ENCODE measurements at places on chromosomes 12 and 14.

DNA sequence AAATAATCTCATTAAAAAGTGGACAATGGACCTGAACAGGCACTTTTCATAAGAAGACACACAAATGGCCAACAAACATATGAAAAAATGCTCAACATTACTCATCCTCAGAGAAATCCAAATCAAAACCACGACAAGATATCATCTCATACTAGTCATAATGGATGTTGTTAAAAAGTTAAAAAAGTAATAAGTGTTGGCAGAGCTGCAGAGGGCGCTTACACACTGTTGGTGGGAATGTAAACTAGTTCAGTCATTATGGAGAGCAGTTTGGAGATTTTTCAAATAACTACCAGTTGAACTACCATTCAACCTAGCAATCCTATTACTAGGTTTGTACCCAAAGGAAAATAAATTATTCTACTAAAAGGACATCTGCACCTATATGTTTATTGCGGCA is 47.2 kb downstream of the FOXG1 start:
- DNase-seq, result no peak

DNA sequence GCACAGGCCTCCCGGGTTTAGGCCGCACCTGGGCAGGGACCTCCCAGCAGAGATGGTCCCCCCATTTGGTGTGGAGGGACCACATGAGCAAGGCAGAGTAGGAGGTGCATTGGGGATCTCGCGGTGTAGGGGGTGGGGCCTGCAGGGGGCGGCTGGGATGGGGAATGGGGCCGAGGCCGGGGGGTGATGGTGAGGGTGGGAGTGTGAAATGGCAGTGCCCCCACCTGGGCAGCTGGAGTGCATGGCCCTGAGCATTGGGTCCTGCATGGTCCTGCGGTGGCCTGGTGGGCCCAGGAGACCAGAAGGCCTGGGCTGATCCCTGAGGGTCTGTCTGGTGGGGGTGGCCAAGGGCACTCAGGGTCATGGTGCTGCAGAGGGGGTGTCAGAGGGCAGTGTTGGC is 111.8 kb downstream of the KIF26A start:
- DNase-seq, result no peak

- DNase-seq, result no peak
These were observed 288.6 kb downstream of the FOXN3 start for GRCh38 chr14:89128311-89129026.

DNA sequence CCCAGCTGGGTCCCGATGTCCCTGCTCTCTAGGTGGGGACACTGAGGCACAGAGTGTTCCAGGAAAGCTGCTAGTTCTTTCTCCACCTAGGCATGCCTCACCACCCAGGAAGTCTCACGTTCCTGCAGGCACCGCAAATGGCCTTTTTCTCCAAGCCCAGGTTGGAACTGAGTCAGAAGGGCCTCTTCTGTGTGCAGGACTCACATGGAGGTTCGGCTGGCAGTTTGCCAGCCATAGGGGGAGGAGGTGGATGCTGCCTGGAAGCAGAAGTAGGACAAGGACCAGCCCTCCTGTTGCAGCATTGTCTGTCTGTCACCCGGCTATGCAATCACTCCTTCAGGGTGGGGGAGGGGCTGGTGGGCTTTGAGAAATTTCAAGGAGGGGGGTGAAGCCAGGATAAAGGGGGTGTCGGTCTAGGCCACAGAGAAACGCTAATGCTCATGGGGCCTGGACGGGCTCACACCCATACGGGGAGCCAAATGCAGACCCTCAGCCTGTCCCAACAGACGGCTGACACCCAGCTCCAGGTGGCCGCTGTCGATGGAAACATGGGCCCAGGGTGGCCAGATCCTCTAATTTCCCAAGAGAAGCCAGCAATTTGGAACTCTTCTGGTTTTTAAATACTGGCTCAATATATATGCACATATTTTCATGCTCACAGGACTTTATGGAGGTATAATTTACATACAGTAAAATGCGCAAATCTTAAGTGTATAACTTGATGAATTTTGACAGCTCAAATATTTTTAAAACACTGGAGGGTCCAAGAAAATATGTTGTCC is 120.5 kb downstream of the PHETA1 start:
- DNase-seq, result no peak

- no peak for DNase-seq
These were observed 14.4 kb downstream of the OXA1L start for GRCh38 chr14:22780941-22781300.

DNA sequence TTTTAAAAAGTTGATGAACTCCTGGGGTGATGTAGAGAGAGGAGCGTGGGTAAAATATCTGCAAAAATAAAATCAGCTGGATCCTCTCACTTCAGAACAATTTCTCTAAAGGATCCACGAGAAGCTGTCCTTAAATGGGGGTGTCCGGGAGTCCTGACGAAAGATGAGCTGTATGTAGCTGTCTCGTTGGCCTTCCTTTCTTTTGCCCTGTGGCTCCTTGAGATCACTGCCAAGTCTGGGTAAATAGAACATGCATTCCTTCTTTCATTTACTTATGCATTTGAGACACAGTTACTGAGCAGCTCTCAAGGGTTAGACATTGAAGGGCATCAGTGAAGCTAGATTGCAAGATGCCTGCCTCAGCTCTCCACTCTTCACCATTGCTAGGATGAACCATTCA is 35.2 kb upstream of the TXNRD1 start:
- no peak for DNase-seq

DNA sequence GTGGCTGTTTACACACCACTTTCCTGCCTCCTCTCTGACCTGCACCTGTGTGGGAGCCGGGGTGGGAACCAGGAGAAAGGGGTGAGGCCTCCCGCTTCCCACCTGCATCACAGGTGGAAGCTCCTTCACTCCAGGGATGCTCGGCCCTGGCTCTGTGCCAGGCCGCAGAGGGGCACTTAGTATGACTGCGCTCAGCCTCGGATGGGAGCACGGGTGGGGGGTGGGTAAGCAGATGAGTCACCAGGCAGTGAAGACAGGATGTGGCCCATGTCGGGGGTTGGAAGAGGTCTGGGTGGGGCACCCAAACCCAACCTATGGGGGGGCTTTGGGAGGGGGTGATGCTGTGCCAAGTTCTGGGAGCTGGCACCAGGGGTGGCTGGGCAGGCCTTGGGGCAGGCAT is 7.4 kb upstream of the CYP46A1 start:
- no peak for DNase-seq

- DNase-seq, result peak; percentile 17
These were observed 7.8 kb downstream of the ZDHHC22 start for GRCh38 chr14:77133720-77134338.

DNA sequence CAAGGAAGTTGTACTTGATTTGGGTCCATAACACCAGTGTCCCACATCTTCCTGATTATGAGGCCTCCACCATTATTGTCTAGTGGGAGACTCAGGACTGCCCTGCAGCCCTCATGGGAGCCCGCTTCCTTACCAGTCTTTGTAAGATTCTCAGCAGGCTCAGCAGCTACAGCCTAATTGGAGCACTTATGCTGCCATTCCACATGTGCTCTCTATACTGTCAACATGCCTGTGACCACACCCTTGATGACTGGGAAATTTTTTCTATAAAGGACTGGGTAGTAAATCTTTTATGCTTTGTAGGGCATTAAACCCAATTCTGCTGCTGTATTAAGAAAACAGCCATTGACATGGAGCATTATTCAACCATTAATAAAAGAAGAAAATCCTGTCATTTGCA is 145.5 kb upstream of the IGF1 start:
- DNase-seq, result no peak

- no peak for DNase-seq
These were observed 200.9 kb upstream of the CAND1 start for GRCh38 chr12:67068204-67068731.

DNA sequence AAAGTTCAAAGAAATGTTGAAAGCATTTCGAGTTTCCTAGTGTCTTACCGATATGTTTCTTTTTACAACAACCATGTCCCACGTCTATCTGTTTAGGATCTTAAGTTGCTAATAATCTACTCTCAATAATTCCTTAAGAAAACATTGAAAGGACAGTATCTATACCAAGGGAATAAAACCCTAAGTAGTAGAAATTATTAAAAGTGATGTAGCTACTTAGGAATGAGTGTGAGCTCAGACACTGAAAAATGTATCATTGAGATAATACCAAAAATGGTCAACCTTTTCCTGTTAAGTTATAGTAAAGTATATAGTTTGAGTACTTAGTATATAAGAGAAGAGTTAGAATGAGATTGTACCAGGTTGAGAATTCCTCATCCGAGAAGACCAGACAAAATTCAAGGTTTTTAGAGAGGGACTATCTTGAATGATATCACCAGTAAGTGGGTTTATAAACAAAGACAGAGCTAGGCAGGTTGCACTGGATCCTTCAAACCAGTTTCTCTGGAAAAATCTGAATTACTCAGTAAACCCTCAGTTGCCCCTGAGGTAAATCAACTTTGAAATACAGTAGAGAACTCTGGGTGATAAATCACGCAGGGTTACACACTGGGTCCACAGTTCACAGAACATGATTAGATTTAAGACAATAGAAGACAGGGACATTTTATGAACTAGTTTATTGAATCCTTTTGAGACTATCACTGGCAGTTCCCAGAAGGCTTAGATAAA is 96.8 kb downstream of the ERGIC2 start:
- no peak for DNase-seq

- DNase-seq, result no peak
These were observed 14.2 kb downstream of the ZNF641 start for GRCh38 chr12:48336564-48336963.

GRCh38 chr12:53599579-53599978 is 26.6 kb downstream of the ATF7 start:
- no peak for DNase-seq

DNA sequence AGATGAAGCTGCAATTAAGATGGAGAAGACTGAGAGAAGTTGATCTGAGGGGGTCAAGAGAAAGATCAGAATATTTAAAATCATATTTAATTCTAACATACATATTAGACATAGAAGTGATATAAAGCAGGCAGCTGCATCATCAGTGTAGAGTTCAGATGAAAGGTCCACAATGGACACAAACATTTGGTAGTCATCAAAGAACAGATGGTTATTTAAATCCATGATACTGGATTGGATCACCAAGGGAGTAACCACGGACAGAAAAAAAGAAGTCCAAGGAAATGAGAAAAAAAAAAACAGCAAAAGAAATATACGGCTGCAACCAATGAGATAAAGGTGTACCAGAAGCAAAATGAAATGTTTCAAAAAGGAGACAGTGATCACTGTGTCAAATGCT is 20.1 kb downstream of the NOVA1 start:
- DNase-seq, result no peak

GRCh38 chr14:50677527-50678063 is 9.5 kb upstream of the SAV1 start:
- DNase-seq, result no peak

DNA sequence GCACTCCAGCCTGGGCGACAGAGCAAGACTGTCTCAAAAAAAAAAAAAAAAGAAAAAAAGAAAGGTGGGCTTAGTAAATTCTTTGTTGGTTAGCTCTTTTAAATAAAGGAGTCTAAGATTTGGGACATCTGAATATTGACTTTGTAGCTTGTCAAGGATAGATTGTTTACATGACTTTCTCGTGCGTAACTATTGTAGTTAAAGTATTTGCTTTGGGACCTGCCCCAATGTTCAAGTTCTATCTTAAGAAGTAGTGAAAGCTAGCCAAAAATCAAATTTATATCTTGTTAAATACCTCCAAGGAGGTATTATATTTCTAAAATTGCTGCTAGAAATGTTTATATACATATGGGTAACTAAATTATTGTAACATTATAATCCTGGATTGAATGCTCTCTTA is 32.4 kb downstream of the PTPN21 start:
- DNase-seq, result no peak

GRCh38 chr14:74014299-74014698 is 4.8 kb downstream of the ENTPD5 start:
- DNase-seq, result no peak

GRCh38 chr12:66190519-66191370 is 1.7 kb downstream of the IRAK3 start:
- no peak for DNase-seq
